Activated naive CD8-positive, alpha-beta T cell treated with anti-CD3 and anti-CD28 coated beads, Interleukin-2, amount 10 ng/mL, durations not matched to agents 7 days and 5 days (primary cell): ENCODE measurements at places on chromosomes 2 and 18. TPM values are rescaled to one million over a fixed set of nuclear protein-coding genes. Genes with fewer than 3 reads are reported as not detected.

GRCh38 chr2:147500229-147500628 lies 344.6 kb upstream of the ACVR2A start:
- peak overlapping the region; percentile 95 for H3K27ac ChIP-seq
- H3K4me1 ChIP-seq = peaks cover 48% of the 10 kb centered on the region
- H3K36me3 ChIP-seq = peaks cover 34% of the 10 kb centered on the region
- peak overlapping the region; percentile 58 for H3K4me3 ChIP-seq
- no peaks in the 10 kb centered on the region for H3K27me3 ChIP-seq

DNA sequence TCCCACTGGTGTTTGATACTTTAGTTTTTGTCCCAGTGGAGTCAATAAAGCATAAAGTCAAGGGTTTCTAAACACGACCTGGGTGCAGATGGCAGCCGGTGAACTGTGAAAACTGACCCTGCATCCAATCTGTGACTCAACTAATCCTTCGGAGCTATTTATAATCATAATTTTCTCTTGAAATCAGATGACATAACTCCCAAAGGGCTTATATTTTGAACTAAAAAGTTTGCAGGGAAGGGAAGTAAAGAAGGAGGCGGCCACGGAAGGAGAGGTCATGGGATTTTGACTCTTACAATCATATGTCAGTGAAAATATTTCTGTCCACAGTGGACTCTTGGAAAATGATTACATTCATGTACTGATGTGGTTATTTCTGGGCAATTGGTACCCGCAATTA lies 178.5 kb downstream of the PDE1A start:
- no peaks in the 10 kb centered on the region for H3K27me3 ChIP-seq
- no peak for DNase-seq
- no peak overlapping the region for H3K4me3 ChIP-seq
- H3K27ac ChIP-seq = no peak overlapping the region
- H3K4me1 ChIP-seq = no peaks in the 10 kb centered on the region

- no peaks in the 10 kb centered on the region for H3K4me1 ChIP-seq
- H3K27me3 ChIP-seq = no peaks in the 10 kb centered on the region
- H3K4me3 ChIP-seq = no peak overlapping the region
- no peaks in the 10 kb centered on the region for H3K36me3 ChIP-seq
- no peak for DNase-seq
Measured at GRCh38 chr2:205177546-205177945, 504.8 kb upstream of the NRP2 start.

DNA sequence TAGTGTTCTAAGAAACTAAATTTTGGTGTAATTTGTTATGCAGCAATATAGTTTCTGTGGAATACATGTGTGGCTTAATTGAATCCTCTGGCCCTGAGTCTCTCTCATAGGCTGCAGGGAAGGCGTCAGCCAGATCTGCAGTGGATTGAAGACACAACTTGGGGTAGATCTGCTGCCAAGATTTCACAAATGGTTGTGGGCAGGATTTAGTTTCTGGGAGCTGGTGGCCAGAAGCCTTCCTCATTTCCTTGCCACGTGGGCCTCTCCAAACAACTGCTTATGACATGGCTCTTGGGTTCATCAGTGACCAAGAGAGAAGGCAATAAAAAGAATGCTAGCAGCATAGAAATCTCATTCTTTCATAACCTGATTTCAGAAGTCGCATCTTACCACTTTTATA lies 28.2 kb downstream of the CCDC102B start:
- H3K4me1 ChIP-seq = no peaks in the 10 kb centered on the region
- no peak overlapping the region for H3K4me3 ChIP-seq
- no peaks in the 10 kb centered on the region for H3K27me3 ChIP-seq
- DNase-seq = no peak
- H3K27ac ChIP-seq = no peak overlapping the region

Gene RNF144A
- 91.1 TPM for total RNA-seq
